ENCODE measurements at places on chromosomes 13 and 19.

- no peak for DNase-seq
Measured at GRCh38 chr13:91242652-91243051, 104.8 kb upstream of the MIR17HG start.

DNA sequence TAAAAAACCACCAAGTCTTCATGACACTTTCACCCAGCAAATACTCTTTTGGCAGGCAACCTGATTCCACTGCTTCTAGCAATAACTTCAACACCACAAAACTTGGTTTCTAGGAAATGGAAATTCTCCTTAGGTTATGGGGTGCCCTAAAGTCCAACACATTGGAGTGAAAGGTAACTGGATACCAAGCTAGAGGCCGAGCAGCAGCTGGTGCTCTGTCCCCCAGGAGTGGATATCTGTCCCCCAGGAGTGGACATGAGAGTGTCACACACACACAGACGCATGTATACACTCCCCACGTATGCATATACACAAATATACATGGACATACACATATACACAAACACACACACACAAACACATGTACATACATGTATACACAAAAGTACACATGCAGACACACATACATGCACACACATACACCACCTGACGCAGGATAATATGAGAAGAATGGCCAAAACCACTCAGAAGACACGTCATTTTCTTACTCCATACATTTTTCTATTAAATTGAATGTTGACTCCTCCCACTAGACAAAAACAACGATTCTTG lies 50.8 kb downstream of the RFX2 start:
- no peak for DNase-seq

DNA sequence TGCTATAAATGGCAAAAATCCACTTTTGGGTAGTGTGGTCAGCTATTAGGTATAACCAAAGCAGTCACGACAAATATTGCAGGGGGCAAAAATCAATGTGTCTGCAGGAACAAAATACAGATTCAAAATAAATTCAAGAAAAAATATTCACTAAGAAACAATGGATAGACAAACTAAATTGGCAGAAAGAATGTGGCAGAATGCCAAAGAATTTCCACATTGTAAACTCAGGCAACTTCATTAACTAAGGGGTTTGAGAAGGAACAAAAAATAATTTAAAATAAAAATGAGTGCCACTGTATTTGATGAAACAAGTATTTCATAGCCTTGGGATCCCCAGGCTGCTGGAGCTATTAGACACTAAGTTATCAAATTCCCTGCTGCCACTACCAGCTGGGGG lies 193.1 kb downstream of the VWA8 start:
- no peak for DNase-seq

DNA sequence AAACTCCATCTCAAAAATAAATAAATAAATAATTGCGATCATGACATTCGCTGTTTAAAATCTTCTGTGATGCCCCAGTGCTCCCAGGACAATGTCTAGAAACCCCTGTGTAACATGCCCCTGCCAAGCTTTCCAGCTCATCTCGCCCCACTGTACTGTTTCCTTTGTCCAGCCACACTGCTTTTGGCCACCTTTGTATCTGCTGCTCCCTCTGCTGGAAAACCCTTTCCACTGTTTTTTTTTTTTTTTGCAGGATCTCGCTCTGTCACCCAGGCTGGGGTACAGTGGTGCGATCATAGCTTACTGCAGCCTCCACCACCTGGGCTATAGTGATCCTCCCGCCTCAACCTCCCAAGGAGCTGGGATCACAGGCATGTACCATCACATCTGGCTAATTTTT lies 7.5 kb downstream of the PLAUR start:
- no peak for DNase-seq

DNA sequence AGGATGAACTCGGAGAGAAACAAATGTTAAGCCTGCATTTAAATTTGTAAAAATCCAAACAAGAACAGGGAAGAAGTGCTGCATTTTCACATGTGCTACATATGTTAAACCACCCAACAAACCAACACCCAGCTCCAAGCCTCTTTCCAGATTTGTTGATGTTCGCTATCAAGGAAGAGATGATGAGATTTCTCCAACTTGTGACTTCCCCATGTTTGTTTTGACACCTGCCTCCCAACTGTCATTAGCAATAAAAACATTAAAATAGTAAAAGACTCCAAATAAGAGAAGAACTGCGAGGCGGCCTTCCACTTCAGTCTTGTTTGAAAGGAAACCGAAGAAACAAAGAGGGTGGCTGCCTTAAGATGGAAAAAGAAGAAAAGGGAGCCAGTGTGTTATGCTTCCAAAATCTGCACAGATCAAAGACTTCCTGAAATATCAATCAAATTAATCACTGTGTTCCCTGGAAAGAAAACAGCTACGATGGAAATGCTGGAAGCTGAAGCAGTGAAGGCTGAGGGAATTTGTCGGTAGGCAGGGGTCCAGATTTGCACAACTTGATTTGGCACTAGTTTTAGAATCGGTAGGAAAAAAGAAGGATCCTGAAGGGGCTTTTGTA lies 14.0 kb upstream of the GGACT start:
- no peak for DNase-seq

DNA sequence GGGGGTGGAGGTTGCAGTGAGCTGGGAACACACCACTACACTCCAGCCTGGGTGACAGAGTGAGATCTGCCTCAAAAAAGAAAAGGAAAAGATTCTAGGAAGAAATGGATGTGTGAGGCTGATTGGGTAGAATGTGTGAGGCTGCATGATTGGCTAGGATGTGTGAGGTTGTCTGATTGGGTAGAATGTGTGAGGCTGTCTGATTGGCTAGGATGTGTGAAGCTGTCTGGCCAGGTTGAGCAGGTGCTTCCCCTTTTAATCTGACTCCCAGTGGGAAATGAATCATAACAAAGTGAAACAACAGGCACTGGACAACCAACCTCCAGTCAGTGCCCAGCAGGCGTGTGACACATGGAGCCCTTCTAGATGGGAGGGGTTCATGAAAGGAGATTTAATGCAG lies 14.7 kb downstream of the C13orf46 start:
- no peak for DNase-seq

- DNase-seq = no peak
Measured at GRCh38 chr13:95601906-95602305, 42.6 kb downstream of the DZIP1 start.

DNA sequence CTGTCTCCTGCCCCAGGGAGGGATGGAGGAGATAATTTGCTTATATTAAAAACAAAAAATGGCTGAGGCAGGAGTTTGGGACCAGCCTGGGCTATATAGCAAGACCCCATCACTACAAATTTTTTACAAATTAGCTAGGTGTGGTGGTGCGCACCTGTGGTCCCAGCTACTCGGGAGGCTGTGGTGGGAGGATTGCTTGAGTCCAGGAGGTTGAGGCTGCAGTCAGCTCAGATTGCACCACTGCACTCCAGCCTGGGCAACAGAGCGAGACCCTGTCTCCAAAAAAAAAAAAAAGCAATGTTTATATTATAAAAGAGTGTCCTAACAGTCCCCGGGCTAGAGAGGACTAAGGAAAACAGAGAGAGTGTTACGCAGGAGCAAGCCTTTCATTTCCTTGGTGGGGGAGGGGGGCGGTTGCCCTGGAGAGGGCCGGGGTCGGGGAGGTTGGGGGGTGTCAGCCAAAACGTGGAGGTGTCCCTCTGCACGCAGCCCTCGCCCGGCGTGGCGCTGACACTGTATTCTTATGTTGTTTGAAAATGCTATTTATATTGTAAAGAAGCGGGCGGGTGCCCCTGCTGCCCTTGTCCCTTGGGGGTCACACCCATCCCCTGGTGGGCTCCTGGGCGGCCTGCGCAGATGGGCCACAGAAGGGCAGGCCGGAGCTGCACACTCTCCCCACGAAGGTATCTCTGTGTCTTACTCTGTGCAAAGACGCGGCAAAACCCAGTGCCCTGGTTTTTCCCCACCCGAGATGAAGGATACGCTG lies 184.0 kb downstream of the KDM4B start:
- no peak for DNase-seq

DNA sequence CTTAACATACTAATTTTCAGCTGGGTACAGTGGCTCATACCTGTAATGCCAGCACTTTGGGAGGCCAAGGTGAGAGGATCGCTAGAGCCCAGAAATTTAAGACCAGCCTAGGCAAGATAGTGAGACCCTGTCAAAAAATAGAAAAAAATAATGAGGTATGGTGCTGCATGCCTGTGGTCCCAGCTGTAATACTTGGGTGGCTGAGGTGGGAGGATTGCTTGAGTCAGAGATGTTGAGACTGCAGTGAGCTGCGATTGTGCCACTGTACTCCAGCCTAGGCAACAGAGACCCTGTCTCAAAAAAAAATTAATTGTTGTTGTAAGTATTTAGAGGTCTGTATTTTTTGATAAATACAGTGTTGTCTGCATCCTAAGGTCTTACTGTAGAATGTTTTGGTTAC lies 66.8 kb downstream of the FNDC3A start:
- no peak for DNase-seq

DNA sequence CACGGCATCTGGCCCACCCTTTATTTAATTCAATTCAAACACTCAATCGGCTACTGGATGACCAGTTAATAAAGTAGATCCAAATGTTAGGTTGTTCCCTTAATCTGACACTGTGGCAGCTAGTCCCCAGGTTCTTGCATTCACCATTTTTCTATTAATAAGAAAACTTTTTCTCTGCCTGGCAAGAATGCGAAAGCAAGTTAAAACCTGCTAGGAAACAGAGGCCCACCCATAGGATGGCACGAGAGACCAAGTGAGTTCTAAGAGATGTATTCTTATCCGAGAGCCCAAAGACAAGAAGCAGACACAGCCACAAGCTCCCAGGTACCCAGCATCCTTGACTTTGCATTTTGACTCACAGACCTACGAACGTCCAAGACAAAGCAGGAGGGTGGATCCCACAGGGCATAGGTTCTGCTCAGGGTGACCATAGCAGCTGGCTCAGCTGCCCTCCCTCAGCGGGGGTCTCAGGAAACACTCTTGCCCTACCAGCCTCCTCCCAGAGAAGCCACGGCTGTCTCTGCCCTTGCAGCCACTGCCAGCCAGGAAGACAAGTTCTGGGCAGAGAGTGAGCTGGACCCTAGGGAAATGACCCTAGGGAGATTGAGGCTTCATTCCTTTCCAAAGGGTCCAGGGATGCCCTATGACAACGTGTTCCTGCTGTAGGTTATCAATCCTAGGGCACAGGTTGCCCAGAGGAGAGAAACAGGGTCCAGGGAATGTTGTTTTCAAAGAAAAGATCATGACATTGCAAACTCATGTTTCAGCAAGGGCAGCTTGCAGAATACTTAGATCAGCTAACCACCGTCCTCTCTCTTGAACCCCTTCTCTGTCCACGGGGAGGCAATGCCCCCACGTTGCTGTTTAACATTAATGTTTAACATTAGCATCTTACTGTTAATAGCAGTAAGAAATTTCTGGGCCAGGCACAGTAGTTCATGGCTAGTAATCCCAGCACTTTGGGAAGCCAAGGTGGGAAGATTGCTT lies 147.2 kb upstream of the ZNF507 start:
- DNase-seq = no peak

GRCh38 chr19:29547361-29547960 lies 21.7 kb downstream of the VSTM2B start:
- no peak for DNase-seq

DNA sequence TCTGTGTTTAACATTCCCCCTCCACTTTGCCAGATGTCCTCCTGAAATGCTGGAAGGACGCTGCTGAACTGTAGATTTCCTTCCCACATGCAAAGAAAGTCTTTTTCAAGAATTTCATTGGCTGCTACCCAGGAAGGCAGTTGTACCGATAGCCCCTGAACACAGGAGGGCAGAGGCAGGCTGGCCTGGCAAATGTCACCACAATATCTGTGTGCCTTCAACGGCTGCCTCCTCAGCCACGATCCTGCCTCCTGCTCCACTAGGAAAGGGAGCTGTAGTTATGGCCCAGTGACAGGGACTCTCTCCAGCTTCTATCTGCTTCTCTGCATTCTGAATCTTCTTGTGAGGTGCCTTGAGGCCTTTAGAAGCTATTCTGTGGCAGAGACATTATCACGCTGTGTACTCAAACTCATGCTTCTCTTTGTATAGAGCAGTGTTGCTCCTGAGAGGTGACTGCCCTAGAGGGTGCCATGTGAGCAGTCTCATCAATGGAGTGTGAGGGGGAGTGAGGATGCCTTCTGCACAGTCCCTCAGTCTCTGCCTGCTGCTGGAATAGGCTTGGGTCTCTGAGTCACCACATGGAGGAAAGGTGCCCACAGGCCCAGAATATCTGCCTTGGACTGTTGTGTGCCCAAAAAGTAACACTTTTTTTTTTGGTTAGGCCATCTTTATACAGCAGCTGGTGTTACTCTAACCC lies 279.8 kb downstream of the DNAJC15 start:
- DNase-seq = no peak

DNA sequence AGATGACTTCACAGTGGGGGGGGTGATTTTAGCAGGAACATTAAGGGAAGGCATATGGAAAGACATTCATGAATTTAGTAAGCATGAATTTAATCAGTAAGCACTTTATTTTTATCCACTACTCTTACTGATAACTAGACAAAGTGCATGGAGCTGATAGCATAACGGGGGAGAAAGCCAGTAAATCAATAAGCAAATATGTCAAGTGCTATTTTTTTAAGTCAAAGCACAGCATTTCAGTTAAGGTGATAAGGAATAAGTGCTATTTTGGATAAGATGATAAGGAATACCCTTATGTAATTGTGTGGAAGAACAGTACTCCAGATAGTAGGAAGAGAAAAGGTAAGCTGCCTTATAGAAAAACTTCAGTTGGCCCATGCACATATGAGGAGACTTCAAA lies 19.4 kb downstream of the UFM1 start:
- DNase-seq = no peak

DNA sequence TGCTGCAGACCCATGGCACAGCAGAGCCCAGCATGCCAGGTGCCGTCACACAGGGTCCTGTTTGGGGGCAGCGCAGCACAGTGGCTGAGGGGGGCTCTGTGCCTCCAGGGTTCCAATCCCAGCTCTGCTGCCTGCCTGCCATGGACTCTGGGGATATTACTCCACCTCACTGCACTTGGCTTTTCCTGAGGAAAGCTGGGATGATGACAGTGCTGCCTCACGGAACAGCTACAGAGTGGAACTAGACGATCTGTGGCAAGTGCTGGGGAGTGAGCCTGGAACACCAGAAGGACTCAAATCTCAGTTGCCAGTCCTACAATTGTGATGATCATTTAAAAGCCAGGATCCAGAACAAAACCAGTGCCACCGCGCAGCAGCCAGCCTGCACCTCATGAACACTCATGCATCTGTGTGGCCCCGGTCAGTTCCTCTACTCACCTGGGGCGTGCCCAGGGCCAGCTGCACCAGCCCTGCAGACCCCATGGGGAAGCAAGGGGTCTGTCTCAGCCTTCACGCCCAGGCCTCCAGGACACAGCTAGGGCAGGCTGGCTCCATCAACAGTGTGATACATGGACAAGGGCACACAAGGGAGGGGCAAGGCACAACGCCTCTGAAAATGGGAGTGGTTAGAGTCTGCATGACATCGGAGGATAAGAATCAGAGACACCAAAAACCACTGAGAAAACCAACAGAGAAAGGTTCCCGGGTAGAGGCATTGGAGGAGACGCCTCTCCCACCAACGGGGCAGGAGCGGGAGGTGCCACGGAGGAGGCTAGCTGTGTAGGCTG lies 55.2 kb downstream of the ATP7B start:
- no peak for DNase-seq

GRCh38 chr13:50153401-50153800 lies 138.2 kb downstream of the KCNRG start:
- no peak for DNase-seq

- no peak for DNase-seq
Measured at GRCh38 chr19:47776568-47776967, 1.9 kb upstream of the SELENOW start.

Data from effector memory CD4-positive, alpha-beta T cell (primary cell).